CD4-positive, alpha-beta T cell treated with Interleukin-12 subunit alpha and Interleukin-12 subunit beta, for 1 hour (primary cell): ENCODE measurements at places on chromosomes 6 and 20.

DNA sequence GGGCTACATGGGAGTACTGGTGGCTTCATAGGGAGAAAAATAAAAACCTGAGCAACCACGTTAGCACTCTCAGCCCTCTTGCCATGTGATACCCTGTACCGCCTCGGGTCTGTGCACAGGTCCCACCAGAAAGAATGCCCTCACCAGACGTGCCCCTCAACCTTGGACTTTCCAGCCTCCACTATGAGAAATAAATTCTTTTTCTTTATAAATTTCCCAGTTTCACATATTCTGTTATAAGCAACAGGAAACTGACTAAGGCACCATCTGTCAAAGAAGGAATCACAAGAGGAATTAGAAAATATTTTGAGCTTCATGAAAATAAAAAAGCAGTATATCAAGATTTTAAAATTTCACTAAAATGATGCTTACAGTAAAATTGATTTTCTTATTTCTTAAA lies 168.4 kb upstream of the BMP5 start:
- DNase-seq, result no peak

DNA sequence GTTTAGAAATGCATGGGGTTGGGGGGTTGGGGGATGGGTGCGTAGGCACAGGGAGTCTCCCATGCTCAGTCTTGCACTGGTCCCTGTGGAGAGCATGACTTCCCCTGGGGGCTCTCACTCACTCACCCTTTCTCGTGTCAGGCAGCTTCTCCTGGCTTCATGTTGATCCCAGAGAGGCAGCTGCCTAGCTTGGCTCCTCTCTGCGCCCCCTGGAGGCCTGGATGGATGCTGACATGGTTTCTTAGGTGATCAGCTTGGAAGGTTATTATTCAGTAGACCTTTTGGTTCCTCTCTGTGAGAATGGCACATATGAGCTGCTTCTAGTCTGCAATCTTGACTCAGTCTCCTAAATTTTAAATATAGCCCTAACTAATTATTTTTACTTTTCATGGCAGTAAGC lies 109.3 kb upstream of the FAM83B start:
- no peak for DNase-seq

DNA sequence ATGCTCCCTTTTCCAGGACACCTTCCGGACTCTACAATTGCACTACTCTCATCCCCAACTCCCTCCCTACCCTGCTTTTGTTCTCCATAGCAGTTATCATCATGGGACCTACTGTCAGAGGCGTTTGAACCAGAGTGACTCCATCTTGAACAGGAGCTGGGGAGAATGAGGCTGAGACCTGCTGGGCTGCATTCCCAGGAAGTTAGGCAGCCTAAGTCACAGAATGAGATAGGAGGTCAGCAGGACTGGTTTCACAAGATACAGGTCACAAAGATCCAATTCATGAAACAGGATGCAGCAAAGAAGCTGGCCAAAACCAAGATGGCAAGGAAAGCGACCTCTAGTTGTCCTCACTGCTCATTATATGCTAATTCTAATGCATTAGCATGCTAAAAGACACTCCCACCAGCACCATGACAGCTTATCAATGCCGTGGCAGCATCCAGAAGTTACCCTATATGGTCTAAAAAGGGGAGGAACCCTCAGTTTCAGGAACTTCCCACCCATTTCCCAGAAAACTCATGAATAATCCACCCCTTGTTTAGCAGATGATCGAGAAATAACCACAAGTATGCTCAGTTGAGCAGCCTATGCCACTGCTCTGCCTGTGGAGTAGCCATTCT lies 15.6 kb downstream of the SLC13A3 start:
- no peak for DNase-seq

DNA sequence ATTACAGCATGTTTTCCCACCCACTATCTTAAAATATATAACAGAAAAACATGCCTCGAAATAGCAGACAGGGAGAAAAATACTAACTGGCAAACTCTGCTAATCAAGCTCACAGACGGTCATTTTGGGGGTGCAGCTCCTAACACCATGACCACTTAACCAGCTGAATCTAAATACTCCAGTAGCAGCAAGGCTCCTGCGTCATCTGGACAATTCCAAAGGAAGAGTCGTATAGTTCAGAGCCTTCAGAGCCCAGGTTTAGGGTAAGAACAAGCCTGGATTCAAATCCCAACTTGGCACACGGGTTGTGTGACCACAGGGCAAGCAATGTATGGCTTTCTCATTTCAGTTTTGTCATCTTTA lies 81.3 kb upstream of the COL21A1 start:
- DNase-seq, result no peak

GRCh38 chr6:43790031-43790430 lies 20.0 kb downstream of the VEGFA start:
- no peak for DNase-seq

DNA sequence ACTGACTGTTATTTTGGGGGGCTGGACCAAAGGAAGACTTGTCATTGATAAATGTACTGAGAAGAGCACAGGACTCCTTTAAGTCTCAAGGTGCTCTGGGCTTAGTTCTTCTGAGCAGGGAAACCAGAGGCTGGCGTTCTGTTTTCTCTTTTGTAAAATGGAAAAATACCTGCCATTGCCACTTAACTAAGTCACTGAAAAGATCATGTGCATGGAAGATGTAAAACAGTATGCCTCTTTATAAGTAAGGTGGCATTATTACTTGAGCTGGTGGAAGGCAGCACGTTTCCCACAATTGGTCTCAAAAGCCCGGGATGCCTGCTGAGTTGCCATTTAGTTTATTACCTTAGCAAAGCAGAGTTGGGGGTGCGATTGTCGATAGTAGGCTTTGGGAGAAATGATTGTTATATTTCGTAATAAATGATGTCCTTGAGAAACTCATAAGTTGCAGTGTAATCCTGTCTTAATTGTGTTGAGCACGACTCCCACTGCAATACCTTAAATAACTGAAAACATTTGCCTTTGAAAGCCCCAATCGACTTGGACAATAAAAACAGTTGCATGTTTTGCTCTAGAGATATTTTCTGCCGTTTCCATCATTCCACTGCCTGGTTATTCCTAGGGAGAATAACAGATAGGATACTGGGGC lies 3.6 kb downstream of the JARID2 start:
- no peak for DNase-seq

DNA sequence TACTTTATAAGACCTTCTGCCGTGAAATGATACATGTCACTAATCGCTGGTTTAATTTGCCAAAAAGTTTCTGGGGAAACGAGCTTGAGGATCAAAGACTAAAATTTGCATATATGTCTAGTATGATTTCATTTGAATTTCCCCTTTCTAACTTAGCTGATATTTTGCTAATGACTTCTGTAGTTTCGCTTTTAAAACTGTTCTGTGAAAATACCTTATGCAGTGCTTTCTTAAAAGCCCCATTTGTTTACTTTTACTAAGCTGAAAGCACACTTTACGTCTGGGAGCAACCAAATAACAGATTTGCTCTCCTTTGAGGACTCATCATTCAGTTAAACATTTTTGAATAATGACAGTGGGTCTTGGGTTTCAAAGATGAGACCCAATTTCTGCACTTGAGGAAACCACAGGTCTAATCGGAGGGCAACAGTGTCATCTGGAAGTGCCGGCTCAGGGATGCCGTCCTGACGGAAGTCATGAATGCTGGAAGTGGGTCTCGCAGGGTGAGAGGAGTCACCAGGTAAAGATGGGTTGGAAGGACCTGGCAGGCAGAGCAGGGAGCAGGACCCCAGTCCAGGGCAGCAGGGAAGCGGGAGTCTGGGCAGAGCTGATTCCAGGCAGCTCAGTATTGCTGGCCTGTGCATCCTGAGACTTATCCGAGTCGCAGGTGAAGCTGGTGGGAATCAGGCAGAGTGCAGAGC lies 33.2 kb downstream of the PLEKHG1 start:
- DNase-seq, result peak; percentile 12

- no peak for DNase-seq
Measured at GRCh38 chr20:19758501-19759331, 658 bp downstream of the RIN2 start.

DNA sequence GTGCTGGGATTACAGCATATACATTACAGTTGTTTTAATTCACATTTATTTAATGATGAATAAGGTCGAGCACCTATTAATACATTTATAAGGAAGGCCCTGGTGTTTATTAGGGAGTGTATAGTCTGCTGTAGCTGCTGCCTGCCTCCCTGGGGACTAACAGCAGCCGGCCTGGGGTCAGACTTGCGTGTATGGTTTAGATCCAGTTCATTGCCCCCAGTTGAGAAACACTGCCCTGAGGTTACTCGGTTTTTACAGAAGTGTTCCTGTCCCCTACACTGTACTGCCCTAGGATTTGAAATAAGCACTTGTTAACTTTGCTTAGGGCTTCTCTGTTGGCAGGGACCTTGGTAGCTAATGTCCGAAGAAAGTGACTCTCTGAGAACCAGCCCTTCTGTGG lies 4.0 kb downstream of the TTPAL start:
- DNase-seq, result no peak

- DNase-seq, result no peak
Measured at GRCh38 chr6:62392291-62392690, 106.3 kb upstream of the KHDRBS2 start.

DNA sequence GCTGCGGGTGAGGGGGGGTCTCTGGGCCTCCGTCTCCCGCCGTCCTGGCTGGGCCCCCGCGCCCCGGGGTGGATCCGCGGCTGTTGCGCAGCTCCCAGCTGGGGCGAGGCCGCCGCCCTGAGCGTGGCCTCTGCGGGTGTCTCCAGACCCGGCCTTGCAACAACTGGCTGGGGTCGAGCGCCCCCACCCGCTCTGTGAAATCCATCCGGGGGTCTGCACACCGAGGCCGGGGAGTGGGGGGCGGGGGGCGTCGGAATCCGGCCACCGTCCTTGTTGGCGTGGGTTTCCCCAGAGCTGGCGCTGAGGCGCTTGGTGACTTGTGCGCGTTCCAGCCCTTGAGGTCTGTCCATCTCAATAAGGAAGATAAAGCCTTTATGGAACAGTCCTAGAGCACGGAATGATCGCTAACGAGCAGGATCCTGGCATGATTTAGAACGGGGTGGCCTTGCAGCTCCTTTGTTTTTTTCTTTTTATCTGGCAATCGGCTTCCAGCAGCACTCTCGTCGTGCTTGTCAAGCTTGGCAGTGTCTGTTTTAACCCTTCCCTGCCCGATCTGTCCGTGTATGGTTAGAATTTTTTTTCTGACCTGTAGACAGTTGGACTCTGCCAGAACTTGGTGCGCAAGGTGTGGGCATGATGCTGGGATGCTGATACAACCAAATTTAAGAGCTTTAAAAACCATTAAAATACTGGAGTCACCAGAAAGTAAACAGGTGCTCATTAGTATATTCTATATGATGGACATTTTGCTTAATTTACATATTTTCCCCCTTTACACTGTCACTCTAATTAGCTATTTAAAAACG lies 675 bp downstream of the DSTN start:
- DNase-seq, result peak; percentile 31

- DNase-seq, result no peak
Measured at GRCh38 chr6:138645976-138646640, 127.5 kb upstream of the CCDC28A start.

DNA sequence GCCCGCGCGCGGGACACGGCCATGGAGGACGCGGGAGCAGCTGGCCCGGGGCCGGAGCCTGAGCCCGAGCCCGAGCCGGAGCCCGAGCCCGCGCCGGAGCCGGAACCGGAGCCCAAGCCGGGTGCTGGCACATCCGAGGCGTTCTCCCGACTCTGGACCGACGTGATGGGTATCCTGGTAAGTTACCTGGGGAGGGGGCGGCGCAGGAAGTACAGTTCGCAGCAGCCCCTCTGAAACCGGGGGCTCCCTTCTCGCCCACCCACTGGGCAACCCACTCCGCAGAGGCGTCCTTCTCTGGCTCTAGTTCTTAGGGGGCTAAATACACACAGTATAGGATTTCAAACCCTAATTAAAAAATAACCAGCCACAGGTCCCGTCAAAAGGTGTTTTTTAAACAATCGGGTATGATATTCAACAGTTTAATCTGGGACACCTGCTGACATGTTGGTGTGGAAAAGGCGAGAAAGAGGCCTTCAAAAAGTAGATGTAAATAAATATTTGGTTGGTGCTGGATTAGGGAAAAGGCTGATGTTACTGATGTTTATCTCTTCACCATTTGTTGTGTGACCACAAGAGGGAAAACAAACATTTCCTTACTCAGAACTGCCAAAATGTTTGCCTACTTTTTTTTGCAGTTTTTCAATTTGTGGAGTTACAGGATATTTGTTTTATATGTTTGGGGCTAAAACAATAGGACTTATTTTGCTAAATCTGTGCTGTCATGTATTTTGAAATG lies 577 bp downstream of the SASH1 start:
- no peak for DNase-seq

DNA sequence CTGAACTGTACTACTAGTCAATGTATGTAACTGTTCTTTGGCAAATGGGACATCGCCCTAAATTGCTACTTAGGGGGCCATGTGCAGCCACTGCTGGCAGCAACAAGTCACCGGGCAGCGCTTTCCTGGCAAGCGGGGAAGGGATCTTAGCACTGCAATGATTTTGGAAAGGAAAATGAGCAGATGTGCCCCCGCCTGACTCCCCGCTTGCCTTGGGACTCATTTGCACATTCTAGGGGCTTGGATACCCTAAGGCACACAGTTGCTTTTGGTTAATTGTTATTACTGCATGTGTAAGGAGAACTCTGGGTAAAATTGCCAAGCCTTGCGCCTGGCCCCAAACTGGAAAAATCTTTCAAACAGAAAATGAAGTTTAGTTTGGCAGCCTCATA lies 32.2 kb downstream of the CD83 start:
- DNase-seq, result no peak

GRCh38 chr6:2771079-2771478 lies 5.9 kb downstream of the WRNIP1 start:
- no peak for DNase-seq

DNA sequence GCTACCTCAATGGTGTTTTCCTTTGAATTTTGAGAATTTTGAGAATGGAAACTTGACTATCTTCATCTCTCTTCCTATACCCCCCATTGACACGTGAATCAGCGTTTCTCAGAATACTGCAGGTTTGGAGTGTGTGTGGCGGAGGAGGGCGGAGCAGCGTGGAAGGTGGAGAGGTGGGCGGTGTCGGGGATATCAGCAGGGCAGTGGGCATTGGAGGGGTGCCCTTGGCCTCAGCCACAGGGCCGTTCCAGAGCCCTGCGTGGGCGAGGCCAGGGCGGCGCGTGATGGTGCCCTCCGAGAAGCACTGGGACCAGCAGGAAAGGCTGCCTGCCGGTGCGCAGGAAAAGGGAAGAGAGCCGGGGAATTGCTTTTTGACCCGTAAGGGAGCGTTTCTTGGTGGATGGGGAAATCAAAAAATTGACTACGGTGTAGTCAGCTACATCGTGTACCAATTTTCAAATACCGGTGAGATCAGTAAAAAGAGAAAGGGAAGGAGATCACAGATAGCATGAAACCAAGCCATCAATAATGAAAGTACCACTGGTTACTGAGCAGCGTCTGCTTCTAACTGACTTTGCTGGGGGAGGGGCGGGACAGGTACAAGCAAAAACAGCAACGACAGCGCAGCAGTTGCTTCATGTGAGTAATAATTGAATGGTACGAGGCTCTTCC lies 82.7 kb upstream of the DUSP22 start:
- DNase-seq, result peak; percentile 46
